Muscle of back (tissue), 13 donors: ENCODE measurements at places on chromosomes 1 and 21. TPM values are rescaled to one million over a fixed set of nuclear protein-coding genes. Genes with fewer than 3 reads are reported as not detected.

DNA sequence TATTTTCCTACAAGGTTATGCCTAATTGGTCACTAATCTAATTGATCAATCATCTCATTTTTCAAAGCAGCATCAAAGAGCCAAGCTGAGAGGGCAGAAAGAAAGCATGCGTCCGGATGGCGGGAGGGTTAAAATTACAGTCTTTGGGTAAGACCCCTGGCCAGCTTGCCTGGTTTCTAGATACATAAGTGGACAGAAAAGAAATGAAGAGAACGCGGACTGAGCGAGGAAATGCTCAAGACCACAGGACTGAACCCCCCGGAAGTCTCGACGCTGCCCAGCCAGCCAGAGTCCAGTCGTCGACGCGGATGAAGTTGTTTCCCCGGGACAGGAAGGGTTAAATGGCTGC is 297.2 kb downstream of the OMA1 start:
- DNase-seq = no peak

DUSP23 gene
- 7.6 TPM for polyA plus RNA-seq

GRCh38 chr1:215679231-215679630 is 112.1 kb downstream of the KCTD3 start:
- no peak for DNase-seq

DNA sequence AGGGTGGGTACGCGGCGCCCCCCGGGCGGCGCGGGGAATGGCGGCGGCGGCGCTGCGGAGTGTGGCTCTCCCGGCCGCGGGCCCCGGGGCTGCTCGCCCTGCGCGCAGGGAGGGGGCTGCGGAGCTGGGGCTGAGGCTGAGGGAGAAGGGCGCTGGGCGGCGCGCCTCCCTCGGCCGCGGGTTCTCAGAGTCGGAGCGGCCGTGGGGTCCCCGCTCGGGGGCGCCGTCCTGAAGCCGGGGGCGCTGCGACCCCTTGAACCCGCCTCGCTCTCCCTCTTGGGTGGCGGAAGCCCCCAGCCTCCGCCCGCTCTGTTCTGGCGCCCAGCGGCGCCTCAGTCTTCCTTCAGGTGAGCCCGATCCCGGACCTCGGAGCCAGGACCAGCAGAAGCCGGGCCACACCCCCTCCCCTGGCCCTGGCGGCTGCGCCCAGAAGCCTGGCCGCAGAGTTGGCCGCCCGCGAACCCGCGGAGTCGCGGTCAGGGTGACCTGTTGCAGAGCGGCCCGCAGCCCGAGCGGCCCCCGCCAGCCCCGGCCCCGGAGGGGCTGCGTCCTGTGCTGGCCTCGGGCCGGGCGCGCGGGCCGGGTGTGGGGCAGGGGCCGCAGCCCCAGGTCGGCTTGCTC is 532 bp downstream of the RALGPS2 start:
- peak; percentile 79 for DNase-seq

- DNase-seq = no peak
These were observed 94.4 kb downstream of the CD247 start for GRCh38 chr1:167423684-167424619.
